ENCODE measurements at places on chromosomes 4 and X. TPM values are rescaled to one million over a fixed set of nuclear protein-coding genes. Genes with fewer than 3 reads are reported as not detected.

GRCh38 chr4:168588916-168589531 lies 92.2 kb downstream of the PALLD start:
- no peaks in the 10 kb centered on the region for H3K27me3 ChIP-seq
- H3K4me3 ChIP-seq, result no peak overlapping the region
- DNase-seq, result no peak
- H3K36me3 ChIP-seq, result no peaks in the 10 kb centered on the region
- H3K27ac ChIP-seq, result no peak overlapping the region

The XAGE1A gene
- not detected for total RNA-seq

The CLIC2 gene
- total RNA-seq, result 12.3 TPM

GRCh38 chrX:21699136-21699535 lies 41.0 kb upstream of the KLHL34 start:
- no peaks in the 10 kb centered on the region for H3K36me3 ChIP-seq
- no peaks in the 10 kb centered on the region for H3K4me1 ChIP-seq
- no peaks in the 10 kb centered on the region for H3K27me3 ChIP-seq
- no peak for DNase-seq

The DSPP gene
- not detected for total RNA-seq

DNA sequence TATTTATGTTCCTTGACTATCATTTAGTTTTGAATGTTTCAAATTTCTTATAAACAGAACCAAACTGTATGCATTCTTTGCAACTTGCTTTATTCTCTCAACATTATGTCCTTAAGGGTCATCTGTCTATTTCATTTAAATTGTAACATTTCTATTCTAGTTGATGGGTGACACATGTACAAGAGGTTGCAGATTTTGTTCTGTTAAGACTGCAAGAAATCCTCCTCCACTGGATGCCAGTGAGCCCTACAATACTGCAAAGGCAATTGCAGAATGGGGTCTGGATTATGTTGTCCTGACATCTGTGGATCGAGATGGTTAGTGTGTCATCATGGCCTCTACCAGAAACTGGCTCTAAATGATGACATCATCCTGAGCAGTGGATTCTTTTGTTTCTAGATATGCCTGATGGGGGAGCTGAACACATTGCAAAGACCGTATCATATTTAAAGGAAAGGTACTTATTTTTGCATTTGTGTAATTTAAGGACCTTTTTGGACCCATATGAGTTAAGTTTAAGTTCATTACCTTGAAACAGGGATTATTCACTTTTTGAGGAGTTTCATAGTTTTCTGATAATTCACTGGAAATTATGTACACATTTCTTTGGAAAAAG lies 6.1 kb downstream of the LIAS start:
- H3K36me3 ChIP-seq, result peaks cover 24% of the 10 kb centered on the region
- H3K27ac ChIP-seq, result no peak overlapping the region
- H3K4me1 ChIP-seq, result peaks cover 11% of the 10 kb centered on the region
- DNase-seq, result no peak
- no peak overlapping the region for H3K4me3 ChIP-seq

Measured in esophagus muscularis mucosa (tissue), 4 donors.